Stimulated activated CD4-positive, alpha-beta T cell treated with anti-CD3 and anti-CD28 coated beads, TNF-alpha, amount 100 ng/mL, for 1 hour (primary cell): ENCODE measurements at places on chromosomes 12 and 14.

- no peak for DNase-seq
Measured at GRCh38 chr12:52486166-52487105, 6.6 kb downstream of the KRT6A start.

GRCh38 chr12:56908136-56908535 is 26.1 kb downstream of the SDR9C7 start:
- DNase-seq, result no peak

GRCh38 chr14:51657762-51658161 is 6.1 kb downstream of the FRMD6 start:
- DNase-seq, result no peak

- DNase-seq, result no peak
Measured at GRCh38 chr12:127169321-127170181, 1097.4 kb upstream of the TMEM132C start.

DNA sequence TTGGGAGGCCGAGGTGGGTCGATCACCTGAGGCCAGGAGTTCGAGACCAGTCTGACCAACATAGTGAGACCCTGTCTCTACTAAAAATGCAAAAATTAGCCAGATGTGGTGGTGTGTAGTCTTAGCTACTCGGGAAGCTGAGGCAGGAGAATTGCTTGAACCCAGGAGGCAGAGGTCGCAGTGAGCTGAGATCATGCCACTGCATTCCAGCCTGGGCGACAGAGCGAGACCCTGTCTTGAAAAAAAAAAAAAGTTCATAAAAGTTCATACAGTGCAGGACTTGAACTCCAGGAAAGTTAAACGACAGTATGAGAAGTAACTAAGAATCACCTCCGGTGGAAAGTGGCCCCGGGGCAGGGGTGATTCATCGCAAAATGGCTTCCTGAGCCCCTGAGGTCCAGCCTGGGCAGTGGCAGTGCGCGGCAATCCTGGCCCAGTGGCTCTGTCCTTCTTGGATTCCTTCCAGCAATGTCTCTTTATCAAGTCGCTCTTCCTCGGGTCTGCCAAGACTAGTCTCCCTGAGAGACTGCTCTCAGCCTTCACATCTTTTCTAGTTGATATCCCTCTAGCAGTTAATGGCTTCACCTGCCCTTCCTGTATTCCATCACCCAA is 16.7 kb upstream of the MAP1LC3B2 start:
- DNase-seq, result no peak

GRCh38 chr12:62146318-62146717 is 113.9 kb upstream of the USP15 start:
- no peak for DNase-seq

- no peak for DNase-seq
Measured at GRCh38 chr12:26156201-26156871, 31.5 kb upstream of the BHLHE41 start.

DNA sequence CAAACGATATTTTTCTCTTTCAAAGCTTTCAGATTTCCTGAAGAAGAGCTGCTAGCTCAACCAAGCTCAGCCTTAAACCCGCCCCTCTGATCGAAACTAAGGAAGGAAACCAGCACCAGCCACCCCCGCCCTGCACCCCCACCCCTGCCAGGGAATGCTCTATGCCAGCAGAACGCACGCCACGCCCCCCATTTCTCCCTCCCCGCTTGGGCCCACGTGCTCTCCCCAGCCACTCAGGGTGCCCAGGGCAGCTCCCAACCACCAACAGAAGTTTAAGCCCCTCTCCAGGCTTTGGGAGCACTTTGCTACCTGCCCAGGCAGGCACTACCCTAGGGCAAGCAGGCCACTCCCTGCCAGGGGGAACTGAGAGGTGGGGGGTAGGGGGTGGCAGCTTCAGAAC is 18.8 kb upstream of the KRT78 start:
- DNase-seq, result no peak

DNA sequence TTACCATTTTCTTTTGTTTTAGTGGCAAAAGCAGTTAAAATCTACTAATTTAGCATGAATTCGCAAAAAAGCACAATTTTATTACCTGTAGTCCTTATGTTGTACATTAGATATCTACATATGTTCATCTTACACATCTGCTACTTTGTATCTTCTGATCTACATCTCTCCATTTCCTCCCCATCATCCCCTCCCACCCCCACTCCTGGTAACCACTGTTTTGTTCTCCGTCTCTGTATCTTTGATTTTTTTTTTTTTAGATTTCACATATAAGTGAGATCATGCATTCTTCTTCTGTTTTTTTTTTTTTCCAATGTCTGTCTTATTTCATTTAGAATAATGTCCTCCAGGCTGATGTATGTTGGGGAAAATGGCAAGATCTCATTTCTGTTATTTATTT is 922.7 kb downstream of the VRK1 start:
- no peak for DNase-seq

GRCh38 chr14:61296719-61297502 is 15.8 kb upstream of the TMEM30B start:
- DNase-seq, result no peak

GRCh38 chr12:96236221-96236822 is 42.1 kb downstream of the ELK3 start:
- DNase-seq, result no peak

DNA sequence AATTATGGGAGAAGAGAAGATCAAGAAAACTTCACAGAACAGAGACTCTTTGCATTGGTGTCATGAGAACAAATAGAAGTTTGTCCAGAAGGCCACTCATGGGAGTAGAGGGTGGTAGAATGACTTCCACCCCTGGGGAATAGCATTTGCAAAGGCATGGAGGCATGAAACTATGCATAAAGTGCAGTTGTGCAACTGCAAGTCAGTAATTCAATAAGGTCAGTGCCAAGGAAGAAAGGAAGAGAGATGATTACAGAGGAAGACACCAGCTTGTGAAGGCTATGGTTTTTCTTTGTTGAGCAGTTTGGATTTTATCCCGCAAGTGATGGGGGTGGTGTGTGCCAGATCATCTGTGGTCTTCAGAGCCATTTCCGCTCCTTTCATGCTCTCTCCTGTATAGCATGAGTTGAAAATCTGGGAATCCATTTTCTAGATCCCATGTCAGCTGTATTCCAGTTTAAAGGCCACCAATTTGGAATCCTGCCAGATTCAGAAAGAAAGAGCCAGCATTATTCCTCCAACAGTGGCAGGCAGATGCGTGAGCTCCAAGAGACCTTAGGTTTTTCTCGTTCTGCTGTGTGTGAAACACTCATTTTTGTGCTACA is 67.6 kb upstream of the GRIN2B start:
- no peak for DNase-seq

- no peak for DNase-seq
Measured at GRCh38 chr12:120352117-120352516, 16.8 kb downstream of the MSI1 start.

DNA sequence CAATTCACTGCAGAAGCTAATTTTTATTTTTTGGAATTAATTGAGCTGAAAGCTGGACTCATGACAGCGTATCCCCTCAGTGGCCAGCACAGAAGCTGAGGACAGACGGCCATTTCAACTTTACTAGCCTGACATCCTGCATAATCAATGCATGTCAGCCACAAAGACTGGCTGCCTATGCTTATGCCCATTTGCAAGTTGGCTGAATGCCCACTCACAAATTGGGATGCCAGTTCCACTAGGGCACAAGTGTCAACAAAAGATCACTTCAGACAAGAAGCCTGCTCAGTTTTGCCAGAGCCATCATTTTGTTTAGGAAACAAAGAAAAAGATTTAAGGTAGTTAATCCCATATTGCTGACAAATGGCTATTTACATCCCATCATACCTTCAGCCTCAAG is 417.6 kb downstream of the NOVA1 start:
- DNase-seq, result no peak

DNA sequence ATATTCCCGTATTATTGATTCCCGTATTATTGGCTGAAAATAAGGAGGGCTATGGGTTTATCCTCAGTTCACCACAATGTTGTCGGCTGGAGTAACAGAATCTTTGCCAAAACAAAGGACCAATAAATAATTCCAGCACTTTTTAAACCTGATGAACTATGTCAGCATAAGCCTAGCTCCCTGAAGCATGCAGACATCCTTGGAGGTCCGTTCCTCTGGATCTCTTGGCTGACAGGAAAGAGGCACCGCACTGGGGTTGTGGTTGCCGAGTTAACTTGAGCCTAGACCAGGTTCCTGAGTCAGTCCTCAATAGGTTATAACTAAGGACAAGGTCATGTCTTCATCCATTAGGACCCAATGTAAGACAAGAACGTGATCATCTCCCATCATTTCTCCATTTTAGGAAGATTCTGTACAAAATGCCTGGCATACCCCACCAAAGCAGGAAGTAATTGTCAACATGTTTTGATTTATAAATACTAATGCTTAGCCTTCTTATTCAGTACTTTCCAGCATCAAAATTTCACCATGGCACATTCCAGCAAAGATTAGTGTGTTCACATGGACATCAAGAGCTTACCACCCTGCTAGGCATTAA is 36.6 kb downstream of the NID2 start:
- no peak for DNase-seq

GRCh38 chr12:5348491-5348890 is 83.4 kb upstream of the NTF3 start:
- DNase-seq, result no peak

DNA sequence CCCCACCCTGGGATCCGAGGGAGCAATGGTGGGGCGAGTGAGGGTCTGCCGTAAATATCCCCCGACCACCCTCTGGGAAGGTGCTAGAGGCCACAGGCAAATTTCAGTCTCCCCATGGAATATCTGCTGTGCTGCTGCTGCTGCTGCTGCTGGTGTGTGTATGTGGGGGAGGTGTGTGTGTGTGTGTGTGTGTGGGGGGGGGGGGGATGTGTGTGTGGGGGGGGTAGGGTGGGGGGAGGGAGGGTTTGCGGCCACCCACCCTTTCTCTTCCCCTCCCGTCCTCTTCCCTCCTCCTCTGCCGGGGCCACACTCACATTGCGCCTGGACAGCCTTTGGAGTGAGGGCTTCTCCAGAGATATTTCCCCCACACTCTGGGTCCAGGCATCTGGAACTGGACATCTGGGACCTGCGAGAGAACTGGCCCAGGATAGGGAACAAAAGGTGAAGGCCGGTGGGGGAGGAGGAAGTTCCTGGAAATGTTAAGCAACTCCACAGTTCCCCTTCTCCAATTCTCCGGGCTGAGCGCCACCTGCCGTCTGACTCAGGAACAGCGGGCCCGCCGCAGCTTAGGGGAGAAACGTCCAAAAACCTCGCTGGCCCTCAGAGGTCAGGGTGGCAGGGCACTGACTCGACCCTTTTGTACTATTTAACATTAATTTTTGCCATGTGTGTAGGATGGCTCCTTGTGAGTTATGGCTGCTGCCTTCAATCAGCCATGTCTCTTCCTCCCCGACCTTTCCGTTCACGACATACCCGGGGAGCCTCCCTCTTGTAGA is at the start of gene C1RL:
C1RL (minus strand) TSS at position 419 of the 776 bp plus-strand sequence; CDS start at position 385, 34 bp downstream.
- peak; percentile 85 for DNase-seq

GRCh38 chr12:49888461-49889151 is 15.1 kb downstream of the FAIM2 start:
- DNase-seq, result no peak

DNA sequence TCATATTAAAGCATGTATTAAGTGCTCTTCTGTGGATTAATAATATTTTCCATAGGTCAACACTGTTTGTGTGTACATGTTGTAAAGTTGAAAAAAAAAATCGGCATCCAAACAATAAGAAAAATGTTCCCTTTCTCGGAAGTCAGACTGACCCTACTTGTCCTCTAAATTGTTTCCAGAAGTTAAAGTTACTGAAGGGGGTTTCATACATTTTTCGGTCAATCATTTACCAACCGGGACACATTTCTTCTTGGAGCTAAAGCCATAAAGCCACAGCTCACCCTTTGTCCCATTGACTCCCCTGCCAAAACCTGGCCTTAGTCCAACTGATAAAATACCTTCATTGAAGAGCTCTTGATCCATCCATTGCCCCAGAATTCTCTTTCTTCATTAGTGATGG is 230.0 kb downstream of the ANO2 start:
- DNase-seq, result no peak

DNA sequence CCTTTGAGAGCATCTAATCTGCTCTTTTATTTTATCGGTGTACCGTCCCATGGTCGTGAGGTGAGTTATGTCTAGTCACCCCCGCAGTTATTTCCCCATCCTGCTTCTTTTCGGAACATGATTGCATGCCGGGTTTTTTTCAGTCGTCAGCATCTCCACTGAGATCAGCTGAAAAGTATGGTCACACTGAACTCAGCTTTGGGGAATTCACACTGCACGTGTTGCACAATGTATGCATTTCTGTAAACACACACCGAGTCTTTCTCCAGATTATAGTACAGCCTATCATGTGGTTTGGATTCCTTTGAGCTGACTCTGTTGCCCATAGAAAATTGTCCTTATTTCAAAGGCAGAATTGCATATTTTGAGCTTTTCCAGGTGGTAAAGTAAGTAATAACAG is 24.6 kb downstream of the PLXNC1 start:
- no peak for DNase-seq

- no peak for DNase-seq
Measured at GRCh38 chr12:92237762-92238523, 92.3 kb upstream of the BTG1 start.

DNA sequence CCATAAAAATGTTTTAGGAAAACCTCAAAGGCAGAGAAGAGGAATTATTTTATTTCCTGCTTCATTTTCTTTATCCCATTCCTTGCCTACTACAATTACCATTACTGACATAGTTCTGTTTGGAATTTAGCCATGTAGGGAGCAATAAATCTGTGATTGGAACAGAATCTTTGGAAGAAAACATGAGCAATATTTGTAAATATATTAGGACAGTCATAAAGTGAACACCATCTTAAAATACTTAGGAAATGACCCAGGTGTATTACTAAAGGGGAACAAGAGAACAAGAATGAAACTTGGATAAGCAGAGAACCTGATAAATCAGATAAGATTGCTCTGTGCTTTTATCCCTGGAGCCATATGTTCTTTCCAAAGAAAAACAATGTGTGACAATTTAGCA is 1326.0 kb upstream of the FLRT2 start:
- DNase-seq, result no peak

- DNase-seq, result no peak
Measured at GRCh38 chr14:32426586-32427388, 97.7 kb downstream of the AKAP6 start.

- DNase-seq, result no peak
Measured at GRCh38 chr14:21796916-21797315, 123.3 kb upstream of the OR4E1 start.

DNA sequence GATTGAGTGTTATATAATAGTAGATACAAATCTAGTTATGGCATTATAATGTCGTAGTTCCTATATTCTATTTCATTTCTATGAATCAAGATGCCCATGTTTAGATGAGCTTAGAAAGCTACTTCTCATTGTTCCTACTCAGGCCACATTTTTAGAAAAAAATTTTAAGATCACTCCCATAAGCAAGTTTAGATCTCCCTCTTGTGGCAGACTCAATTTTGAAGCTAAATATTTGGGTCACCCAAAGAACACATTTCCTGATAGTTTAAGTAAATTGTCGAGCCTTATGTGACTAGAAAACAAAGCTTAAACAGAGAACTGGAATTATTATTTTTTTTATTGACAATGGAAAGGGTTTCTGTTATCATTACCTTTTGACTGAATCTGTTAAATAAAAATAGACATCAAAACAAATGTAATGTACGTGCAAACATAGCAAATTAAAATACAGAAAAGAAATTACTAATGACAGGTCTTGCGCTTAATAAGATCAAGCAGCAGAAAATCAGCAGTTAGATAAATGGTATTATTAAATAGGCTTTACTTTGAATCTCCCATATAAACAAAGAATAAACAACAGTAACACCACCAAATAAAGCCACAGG is 180.2 kb downstream of the ACSS3 start:
- no peak for DNase-seq

- no peak for DNase-seq
Measured at GRCh38 chr12:65331456-65331855, 53.0 kb downstream of the MSRB3 start.
